Activated CD4-positive, alpha-beta T cell treated with anti-CD3 and anti-CD28 coated beads, Interleukin-2, amount 50 U/mL, for 48 hours (primary cell): ENCODE measurements at places on chromosomes 7 and 10.

DNA sequence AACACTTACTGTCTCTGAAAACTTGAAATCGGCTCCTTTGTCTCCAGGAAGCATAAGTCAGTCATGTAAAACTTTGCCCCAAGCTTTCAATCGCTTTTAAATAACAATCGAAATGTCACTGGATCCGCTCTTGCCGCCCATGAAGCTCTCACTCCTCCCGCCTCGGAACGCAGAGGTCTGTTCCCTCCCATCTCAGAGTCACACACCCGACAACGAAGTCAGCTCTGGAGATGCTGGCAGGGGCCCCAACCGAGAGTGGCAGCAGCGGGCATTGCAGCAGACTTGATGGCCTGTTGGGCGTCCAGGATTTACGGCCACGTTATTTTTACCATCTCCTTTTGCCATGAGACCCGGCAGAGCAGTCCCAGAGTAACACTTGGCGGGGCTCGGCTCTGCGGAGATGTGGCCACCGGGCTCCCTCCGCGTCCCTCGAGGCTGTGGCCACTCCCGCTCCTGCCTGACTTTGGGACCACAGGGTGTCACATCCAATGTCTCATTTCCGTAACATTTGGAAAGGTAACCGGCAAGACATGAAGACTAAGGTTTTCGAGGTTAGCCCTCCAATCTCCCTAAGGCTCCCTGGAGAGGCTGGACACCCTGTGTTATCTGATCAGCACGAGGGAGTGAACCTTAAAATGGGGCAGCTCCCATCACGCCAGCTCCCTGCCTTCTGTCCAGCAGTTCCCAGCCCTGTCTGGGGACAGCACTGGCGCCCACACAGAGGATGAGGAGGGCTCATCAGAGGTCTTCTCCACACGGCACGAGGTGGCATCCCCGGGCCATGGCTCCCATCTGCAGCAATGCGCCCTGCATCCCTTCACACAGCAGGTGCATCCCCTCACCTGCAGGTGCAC, 62.8 kb upstream of the ADGRA1 start:
- DNase-seq: no peak

DNA sequence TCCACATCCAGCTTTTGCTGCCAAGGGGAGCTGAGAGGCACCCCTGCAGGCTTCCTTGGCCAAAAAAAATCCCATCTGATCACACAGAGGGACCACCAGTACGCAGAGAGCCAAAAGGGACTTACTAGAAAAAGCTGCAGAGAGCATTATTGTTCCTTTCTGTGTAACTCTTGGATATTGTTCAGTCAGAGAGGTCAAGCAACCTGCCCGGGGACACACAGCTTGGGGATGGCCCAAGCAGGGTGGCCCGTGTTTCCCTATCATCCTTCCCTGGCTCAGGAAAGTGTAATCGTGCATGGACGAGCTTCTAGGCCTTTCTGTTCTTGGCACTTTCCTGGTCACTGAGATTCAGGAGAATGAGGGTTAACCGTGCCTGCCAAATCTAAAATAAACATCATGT, 84.1 kb upstream of the SH2B2 start:
- no peak for DNase-seq

GRCh38 chr7:947391-948210, 6.9 kb downstream of the ADAP1 start:
- DNase-seq: no peak

GRCh38 chr7:94011714-94012353, 7.7 kb upstream of the BET1 start:
- DNase-seq: no peak

DNA sequence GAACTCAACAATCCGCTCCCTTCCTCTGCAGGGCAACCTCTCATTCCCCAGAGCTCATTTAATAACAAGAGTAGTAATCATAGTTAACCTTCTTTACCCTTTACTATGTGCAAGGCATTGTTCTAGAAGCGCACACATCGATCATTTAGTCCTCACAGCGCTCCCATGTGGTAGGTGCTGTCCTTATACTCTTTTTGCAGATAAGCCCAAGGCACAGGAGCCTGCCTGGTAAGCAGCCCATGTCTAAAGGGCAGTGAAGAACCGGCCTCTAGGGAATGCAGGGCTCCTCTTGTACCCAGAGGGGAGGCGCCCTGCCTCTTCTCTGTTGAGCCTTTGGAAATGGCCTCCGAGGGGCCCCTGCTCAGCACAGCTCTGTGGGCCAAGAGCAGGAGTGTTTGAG, 14.3 kb downstream of the CHST3 start:
- DNase-seq: no peak

DNA sequence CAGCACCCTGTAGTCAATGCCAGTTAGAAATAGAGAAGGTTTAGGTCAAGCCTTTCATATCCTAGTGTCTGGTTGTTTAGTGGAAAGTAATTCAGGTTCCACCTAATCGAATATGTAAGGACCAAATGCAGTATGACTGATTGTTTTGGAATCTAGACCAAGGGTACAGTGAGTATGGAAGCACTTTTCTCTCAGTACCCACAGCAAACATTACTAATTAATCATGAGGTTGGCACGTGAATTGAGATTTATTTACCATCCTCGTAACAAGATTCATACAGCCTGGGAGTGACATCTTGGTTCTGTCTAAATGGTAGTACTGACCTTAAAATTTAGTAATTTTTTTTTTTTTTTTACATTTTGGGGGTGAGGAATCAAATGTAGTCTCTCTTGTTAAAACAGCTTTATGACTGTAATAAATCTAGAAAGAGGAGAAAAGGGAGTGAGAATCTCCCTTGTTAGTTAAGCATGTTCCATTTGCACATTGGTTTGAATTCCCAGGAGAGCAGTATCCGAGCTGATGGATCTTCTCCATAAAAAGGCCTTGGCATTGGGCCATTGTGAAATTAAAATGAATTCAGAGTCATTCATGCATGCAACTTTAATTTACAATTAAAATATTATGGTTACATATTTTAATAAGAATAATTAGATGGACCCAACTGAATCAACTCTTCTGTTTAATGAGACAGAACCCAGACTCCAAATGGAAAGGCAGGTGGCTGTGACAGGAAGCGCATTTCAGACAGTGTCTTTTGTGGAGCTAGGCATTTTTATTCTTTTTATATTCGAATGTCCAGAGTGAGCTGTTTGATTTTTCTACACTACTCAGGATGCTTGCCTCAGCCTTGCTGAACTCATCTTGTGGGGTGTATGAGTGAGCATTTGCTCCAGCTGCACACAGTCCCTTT, 57.6 kb downstream of the SNX10 start:
- no peak for DNase-seq

GRCh38 chr7:36682102-36682501, 42.2 kb downstream of the AOAH start:
- DNase-seq: no peak

DNA sequence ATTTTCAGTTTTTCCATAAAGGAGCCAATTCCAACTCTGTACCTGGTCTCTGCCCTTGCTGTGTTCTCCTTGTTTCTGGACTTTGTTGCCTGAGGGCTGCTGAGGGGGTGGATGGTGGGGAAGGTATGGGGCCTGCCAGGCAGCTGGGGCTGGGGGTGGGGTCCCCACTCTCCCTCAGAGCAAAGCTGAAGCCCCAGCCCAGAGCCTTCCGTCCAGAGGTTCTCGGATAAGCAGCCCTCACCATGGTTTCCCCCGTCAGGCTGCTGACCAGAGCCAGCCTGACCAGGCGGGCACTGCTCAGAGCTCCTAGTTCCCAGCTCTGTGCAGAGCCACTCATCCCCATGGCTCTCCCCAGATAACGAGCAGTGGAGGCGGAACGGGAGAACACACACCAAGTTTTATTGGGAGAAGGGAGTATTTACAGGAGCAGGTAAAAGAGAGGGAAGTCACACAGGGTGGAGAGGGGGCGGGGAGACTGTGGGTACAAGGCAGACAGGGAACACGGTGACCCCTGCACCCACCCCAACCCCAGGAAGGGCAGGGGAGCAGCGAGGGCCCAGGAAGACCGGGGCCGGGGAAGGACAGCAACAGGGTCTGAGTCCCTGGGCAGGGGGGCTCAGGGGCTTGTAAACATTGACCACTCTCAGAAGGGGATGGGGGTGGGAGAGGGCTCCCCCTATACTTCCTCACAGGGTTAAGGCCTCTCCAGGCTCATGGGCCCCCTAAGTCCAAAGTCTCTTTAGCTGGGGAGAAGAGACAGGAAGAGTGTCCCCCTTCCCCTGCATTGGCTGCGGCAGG, 5.8 kb downstream of the GNB2 start:
- DNase-seq: no peak

GRCh38 chr10:126519992-126520391, 131.7 kb upstream of the ADAM12 start:
- no peak for DNase-seq

DNA sequence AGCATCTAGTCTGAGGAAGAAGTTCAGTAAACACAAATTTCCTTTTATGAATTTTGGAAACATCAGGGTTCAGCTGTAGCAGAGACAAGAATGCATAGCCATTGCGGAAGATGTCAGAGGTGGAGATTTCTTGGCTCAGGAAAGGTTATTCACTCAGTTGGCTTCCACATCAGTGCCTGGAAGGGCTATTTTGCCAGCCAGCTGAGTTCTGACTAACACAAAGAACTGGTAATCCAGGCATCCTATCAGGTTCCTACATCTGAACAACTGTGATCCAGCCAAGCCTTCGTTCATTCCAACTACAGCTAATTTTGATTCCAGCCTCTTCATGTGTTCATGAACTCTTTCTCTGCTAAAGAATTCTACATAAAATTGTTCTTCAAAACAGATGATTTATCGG, 965.6 kb downstream of the XPNPEP1 start:
- no peak for DNase-seq

DNA sequence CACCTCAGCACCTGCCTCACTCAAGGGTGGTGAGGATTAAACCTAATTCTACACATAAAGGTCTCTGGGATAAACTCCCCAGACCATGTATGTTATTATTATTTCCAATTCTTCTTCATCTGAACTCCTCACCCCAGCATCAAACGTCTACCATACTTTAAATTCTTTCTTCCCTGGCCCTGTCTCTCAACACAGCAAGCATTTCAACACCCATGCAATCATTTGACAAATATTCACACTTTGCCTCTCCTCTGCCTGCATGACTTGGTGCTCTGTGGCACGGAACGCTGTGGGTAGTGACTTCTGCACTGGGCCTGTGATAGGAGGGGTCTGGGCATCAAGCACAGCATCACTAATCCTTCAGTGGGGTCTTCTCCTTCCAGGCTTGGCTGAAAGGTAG, 490.8 kb downstream of the TNS3 start:
- no peak for DNase-seq

- no peak for DNase-seq
Observed at GRCh38 chr7:101333912-101334311, 12.3 kb upstream of the IFT22 start.

DNA sequence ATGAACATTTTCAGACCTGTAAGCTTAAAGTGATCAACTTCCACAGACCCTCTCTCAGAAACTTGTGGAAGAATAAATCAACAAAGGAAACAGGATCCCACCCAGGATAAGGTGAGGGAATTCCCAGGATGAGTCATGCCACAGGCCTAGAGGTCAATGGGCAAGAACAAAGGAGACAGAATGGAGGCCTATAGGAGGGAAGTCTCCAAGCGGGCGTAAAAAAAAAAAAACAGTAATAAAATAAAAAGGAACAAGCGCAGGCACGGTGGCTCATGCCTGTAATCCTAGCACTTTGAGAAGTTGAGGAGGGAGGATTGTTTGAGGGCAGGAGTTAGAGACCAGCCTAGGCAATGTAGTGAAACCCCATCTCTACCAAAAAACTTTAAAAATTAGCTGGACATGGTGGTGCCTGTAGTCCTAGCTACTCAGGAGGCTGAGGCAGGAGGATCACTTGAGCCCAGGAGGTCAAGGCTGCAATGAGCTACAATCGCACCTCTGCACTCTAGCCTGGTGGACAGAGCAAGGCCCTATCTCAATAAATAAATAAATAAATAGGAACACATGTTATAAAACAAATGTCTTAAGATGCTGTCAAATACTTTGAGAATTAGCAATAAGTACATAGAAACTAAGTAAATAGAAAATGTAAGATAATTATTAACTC, 8.4 kb downstream of the SORBS1 start:
- DNase-seq: no peak

- no peak for DNase-seq
Observed at GRCh38 chr10:62057850-62058249, 156.4 kb downstream of the ARID5B start.

DNA sequence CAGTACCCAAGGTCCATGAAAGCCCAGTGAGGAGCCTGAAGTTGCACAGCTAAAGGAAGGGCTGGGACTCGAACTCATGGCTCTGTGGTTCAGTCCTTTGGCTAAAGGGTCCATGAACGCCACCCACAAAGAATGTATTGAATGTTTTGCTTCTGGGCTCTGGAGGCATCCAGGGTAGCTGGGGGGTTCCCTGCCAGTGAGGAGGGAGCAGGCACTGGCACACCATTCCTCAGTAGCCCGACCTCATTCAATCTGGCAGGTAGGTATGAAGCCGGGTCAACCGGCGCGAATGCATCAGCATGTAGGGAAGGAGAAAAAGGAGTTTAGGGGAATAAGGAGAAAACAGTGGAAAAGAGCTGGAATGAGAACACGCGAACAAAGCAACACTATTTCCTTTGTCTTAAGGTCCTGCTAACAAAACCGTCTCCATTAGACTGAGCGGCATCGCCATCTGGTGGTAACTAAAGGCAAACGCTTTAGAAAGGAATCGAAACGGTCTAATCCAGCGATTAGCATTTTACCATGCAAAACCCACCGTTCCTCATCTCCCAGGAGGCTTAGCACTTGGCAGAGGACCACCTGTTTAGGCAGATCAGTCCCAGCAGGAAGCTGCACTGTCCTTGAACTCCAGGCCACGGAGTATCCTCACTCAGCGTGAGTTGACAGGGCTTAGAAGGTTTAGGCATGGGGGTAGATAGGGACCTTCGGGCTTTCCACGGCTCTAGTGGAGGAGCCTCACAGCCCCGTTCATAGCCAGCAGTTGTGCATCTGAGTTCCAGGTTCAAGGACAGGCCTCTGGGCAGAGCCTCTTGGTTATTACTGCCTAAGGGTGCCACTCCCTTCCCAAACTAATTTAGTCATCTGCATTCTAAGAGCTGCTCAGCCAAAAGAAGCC, 122.8 kb downstream of the UBE2H start:
- peak; percentile 59 for DNase-seq

DNA sequence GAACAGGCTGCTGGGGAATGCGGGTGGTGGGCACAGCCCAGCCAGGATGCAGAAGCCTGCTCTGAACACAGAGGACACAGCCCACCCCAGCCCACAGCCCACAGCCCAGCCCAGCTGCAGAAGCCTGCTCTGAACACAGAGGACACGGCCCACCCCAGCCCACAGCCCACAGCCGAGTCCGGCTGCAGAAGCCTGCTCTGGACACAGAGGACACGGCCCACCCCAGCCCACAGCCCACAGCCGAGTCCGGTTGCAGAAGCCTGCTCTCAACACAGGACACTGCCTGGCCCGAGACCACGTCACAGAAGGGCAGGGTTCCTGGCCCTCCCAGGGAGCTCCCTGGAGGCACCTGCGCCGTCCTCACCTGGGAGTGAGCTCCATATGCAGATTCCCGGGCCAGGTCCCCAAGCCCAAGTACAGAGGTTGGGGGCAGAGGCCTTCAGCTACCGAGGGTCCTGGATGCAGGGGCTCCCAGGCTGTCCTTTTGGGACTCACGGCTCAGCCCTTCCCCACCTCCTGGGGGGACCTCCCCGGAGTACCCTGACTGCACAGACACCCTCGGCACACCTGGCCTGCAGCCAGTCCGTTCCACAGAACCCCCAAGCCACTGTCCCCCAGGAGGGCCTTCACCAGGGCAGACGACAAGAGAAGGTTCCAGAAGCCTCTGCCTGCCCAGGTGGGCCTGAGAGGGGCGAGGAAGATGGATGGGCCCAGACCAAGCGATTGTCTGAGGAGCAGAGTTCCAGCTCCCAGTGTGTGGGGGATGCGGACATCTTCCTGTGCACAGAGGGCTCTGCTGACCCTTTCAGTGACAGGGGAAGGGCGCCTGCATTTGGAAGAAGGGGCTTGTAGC, 23.7 kb upstream of the FOXL3 start:
- DNase-seq: no peak

- DNase-seq: no peak
Observed at GRCh38 chr7:152136686-152137085, 111.2 kb downstream of the GALNT11 start.
